ENCODE measurements at places on chromosomes 4 and X.
A peak's percentile ranks its signal among the peaks of the same experiment; 100 is the strongest.

DNA sequence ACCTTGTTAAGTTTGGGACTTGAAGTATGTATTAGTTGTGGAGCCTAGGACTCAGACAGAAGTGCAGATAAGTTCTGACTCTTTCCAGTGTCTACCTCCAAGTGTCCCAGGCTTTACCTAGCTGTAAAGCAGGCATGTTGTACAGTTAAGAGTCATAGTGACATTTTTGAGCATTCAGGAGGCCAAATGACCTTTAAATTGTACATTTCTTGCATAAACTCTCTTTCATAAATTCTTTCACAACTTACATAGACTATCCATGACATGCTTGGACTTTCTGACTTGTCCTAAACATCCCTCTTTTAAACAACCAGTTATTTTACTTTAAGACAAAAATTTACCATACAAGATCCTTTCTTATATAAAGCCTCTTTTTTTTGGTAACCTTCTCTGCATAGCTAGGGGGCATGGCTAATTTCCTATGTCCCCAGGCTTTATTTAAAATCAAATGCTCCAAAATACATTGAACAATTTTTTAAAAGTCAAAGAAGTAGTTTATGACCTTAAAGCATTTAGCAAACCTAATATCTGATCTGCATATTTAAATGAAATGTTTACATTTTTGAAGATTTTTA, 40.1 kb upstream of the UGT8 start:
- no peak for DNase-seq

GRCh38 chr4:99234331-99235010, 15.4 kb upstream of the ADH6 start:
- no peak for DNase-seq

DNA sequence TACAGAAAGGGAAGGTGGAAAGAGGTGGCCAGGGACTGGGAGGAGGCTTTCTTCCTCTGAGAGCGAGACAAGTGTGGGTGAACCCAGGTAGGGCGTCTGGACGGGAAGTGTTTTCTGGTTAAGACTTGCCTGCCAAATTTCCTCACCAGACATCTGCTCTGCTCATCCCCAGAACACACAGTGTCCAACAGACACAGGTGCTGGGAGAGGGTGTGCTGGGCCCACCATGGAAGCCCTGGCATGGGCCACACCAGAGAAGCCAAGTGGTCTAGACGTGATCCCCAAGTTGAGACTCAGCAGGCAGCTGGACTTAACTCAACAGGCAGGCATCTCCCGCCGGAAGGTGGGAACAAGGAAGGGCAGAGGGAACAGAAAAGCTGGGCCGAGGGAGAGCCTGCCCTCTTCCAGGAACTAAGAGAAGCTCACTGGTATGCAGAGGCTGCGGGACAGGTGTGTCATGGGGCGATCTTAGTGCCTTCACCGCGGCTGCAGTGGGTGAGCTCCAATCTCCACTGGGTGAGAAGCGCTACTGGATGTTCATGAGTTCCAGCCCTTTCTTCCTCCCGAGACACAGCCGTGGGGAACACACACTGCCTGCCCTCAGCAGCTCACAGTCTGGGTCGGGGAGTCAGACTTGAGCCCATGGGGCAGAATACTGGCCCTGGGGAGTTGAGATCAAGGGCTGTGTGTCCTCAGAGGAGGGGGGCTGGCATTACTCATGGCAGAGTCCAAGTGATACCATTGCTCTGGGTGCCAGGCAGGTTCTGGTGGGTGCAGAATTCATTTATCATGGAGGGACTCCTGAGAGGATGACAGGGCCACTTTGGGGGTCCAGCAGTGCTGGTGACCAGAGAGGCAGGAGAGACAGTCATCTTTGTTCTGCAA, 110.2 kb downstream of the CPZ start:
- DNase-seq = no peak

DNA sequence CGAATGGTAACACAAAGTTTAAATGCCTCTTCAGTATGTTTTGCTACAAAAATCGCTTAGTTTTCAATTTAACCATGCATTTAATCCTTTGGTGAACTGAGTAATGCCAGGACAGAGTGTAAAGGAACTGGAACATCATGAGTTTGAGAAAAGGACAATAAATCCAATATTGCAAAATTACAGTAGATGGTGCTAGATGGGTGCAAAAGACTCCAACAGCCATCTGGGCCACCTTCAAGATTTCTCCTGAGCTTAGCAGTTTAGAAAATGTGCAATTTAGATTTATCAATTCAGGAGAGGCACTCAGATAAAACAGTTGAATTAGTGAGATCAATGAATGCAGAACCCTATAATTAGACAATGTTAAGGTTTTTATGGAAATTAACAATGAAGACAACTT, 33.2 kb upstream of the MID1IP1 start:
- DNase-seq = peak; percentile 25

DNA sequence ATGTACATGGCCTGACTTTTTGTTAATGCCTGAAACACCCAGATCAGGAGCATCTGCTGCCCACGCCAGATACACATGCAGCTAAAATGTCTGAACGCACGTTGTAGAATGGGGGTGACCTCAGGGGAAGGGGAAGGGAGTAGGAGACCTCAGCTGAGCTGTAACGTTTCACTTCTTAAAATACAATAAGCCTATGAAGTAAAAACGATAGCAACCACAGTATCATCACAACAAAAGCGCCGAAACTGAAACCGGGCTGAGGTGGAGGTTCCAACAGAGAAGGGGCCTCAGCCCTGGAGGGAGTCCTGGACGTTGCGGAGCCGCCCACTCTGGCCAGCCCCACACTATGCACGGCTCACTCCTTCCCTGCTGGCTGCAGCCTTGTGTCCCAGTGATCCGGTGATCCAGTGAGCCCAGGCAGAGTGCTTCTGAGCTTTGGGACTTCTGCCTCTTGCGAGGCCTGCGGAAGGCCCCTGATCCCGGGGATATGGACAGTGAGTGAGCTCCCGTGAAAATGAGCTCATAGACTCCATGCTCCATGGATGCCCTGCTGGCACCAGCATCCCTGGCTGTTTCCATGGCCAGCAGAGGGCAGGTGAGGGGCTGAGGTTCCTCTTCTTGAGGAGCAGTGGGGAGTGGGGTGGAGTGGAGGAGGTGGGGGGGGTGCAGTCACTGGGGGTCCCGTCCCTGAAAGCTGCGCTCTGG, 52.0 kb downstream of the HMX1 start:
- no peak for DNase-seq

DNA sequence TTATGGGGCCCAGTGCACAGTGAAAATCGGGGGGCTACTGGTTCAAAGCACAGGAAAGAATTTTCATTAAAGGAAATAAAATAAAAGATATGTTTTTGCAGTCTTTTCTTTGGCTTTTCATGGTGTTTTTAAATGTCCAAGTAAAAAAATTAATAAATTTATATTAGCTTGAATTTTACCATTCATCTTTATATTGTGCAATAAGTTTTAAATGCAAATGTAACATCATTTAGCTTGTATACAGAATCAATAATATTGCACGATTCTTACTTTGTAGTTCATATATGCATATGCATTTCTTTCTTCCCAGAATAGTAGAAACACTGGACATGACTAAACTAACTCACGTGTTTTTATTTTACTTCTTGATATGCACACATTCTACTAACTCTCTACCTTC, 31.0 kb downstream of the AREG start:
- DNase-seq = no peak

- DNase-seq = no peak
These were observed 813.5 kb upstream of the SLIT2 start for GRCh38 chr4:19438233-19438632.

DNA sequence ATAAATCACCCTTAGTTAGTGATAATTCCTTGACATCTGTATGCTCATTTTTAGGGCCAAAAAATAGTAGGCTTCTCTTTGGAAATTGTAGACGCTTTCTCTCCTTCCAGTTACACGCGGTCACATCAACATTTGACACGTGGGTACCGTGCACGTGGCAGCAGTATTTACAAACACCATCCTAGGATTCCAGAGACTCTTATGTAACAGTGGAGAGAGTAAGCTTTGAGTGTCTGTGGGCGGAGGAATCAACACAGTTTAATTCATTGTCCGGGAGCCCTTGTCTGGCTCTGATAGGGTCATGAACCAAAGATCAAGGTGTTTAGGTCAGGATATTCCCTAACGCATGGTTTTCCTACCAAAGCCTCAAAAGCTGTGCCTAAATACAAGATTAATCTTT, 12.2 kb downstream of the TET2 start:
- DNase-seq = peak; percentile 66

- DNase-seq = no peak
These were observed 41.6 kb upstream of the HMX1 start for GRCh38 chr4:8913121-8913857.

DNA sequence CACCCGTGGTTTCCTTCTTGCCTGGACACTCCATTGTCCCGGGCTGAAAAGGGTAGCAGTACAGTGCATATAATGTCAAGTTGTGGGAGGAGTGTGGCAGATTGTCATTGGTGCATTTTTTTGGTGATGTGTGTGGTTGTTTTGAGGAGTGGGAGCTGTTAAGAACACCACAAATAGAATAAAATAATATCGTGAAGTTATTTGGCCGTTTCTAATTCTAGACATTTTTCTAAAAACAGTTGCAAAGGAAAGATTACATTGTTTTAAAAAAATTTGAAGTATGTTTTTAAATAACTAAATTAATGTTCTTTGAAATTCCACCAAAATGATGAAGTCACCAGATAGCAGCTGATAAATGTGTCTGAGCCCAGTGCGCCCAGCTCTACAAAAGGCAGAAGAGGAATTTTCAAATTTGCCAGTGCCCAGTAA, 1.3 kb downstream of the PKD2 start:
- peak; percentile 54 for DNase-seq

DNA sequence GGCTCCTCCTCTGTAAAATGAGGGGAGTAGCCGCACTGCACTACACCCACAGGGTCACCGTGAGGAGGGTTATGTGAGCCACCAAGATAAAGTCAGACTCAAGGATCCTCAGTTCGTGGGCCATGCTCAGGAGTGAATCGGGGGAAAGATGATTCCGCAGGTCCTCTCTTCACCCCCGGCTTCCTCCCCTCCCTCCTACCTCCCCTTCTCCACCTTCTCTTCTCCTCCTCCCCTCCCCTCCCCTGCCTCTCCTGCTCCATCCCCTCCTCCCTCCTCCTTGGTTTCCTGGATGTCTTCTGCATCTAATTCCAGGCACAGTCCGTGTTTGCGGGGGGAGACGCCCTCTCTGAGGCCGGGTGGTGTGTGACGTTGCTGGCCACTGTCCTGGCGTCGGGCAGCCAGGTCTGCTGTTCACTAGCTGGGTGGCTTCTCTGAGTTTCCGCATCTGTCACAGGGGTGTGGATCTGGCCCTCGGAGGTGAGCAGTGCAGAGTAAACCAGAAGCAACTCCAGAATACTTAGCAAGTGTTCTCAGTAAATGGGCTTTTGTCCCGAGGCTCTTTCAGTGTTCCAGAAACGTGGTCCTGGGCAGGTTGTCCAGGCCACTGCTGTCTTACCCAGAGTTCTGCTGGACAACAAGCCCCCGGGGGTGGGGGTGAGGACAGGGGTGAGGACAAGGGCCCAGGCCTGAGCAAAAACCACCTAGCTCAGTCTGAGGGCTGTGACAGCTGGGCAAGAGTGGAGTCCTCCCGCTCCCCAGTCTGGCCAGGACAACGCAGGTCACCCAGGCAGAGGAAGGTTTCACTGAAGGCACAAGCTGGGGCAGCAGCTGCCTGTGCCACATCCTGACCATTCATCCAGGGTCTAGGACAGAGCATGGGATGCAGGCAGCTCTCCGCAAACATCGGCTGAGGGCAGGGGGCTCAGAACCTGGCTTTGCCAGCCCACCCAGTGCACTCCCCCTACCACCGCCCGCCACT, 92.4 kb downstream of the PPP2R2C start:
- DNase-seq = no peak

DNA sequence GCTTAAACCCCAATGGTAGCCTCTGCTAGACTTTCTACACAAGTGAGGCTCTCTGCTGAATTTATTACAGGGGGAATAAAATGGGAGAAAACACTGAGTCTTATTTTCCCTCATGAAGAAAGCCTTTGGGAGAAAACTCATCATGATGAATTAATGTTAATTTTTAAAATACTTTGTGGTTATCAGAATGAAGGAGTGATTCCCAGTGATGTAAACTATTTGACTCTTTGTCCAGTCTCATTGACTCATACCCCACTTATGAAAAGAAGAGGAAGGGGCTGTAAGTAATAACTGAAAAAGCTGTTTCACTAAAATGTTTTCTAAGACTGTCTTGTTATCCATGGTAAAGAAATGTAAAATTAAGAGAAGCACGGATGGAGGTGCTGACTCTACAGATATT, 208.8 kb downstream of the GRIA3 start:
- DNase-seq = no peak

- peak; percentile 34 for DNase-seq
These were observed 78.3 kb downstream of the SLC9A6 start for GRCh38 chrX:136063340-136064079.

DNA sequence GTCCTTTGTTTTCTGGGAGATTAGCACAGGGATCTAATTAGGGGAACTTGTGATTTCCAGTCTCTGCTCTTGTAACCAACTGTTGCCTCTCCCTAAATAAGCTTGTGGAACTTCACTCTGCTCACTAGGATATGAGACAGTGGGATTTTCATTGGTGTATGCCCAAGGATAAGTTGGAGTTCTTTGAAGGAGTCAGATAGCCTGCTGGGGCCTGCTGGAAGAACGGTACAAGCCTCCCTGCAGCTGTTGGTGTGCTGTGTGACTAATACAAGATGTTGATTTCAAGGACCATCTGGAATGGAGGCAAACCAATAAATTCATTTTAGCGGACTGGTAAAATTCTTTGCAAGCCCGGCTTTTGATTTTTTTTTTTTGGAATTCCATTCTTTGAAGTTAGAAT, 167.0 kb downstream of the AASDH start:
- DNase-seq = no peak

DNA sequence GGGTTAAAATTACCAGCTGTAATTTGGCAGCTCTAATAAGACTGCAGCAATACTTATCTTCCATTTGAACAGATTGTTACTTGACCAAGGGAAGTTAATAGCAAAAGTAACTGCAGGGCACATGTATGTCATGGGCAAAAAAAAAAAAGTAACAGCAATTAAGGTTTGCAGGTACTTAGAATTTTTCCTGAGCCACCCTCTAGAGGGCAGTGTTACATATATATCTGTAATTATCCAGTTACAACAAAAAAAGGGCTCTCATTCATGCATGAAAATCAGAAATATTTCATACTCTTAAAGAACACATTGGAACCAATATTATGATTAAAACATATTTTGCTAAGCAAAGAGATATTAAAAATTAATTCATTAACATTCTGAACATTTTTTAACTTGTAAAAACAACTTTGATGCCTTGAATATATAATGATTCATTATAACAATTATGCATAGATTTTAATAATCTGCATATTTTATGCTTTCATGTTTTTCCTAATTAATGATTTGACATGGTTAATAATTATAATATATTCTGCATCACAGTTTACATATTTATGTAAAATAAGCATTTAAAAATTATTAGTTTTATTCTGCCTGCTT, 25.1 kb downstream of the XIAP start:
- peak; percentile 51 for DNase-seq

DNA sequence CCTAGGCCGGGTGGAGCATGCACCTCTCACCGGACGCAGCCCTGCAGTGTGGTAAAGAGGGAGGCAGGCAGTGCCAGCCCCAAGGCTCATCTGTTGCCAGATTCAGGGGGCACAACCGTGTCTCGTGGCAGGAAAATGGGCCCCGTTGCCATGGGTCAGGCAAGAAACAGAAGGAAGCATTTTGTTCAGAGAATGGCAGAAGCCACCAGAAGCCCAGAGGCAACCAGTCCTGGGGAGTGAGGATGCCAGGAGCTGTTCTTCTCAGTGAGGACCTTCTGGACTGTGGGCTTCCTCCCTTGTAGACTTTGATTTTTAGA, 12.5 kb upstream of the UVSSA start:
- DNase-seq = no peak

GRCh38 chr4:185235843-185236503, 26.6 kb downstream of the SNX25 start:
- DNase-seq = no peak

- no peak for DNase-seq
These were observed 168.2 kb downstream of the DCTD start for GRCh38 chr4:182748949-182749348.
